Fibroblast of the aortic adventitia (primary cell): ENCODE measurements at places on chromosomes 7 and 10. TPM values are rescaled to one million over a fixed set of nuclear protein-coding genes. Genes with fewer than 3 reads are reported as not detected.

The PNLIPRP1 gene
- total RNA-seq, result not detected in 2 replicates

The BICC1 gene
- 123 and 177 TPM in 2 replicates for total RNA-seq

The MOGAT3 gene
- not detected in 2 replicates for total RNA-seq

The SNX13 gene
- 52.2 and 63.7 TPM in 2 replicates for total RNA-seq

The C10orf62 gene
- total RNA-seq, result not detected in 2 replicates

The MYO3A gene
- not detected in 2 replicates for total RNA-seq

The GIMAP5 gene
- not detected in 2 replicates for total RNA-seq

The CRPPA gene
- total RNA-seq, result 2.5 and 3.2 TPM in 2 replicates

The SPAG6 gene
- total RNA-seq, result not detected in 2 replicates

The WDFY4 gene
- total RNA-seq, result under 0.01 TPM in 1 of 2 replicates, not detected in the other

The PTN gene
- total RNA-seq, result 12.8 and 28.7 TPM in 2 replicates

The GPRIN2 gene
- not detected in 2 replicates for total RNA-seq

The SCD gene
- total RNA-seq, result 99.9 and 283 TPM in 2 replicates

The HABP2 gene
- not detected in 2 replicates for total RNA-seq

The ZPBP gene
- total RNA-seq, result not detected in 2 replicates

The ESYT2 gene
- 69.0 and 105 TPM in 2 replicates for total RNA-seq
